ENCODE measurements at places on chromosomes 16 and 17. TPM values are rescaled to one million over a fixed set of nuclear protein-coding genes. Genes with fewer than 3 reads are reported as not detected.

Gene PIRT
- total RNA-seq, result not detected

GRCh38 chr17:29138971-29139691, 41.1 kb downstream of the MYO18A start:
- no peaks in the 10 kb centered on the region for H3K27me3 ChIP-seq
- no peak overlapping the region for H3K27ac ChIP-seq
- H3K4me1 ChIP-seq, result peaks cover 34% of the 10 kb centered on the region
- H3K36me3 ChIP-seq, result no peaks in the 10 kb centered on the region

Gene ERCC4
- 5.4 TPM for total RNA-seq

Gene RASL10B
- total RNA-seq, result 23.1 TPM

DNA sequence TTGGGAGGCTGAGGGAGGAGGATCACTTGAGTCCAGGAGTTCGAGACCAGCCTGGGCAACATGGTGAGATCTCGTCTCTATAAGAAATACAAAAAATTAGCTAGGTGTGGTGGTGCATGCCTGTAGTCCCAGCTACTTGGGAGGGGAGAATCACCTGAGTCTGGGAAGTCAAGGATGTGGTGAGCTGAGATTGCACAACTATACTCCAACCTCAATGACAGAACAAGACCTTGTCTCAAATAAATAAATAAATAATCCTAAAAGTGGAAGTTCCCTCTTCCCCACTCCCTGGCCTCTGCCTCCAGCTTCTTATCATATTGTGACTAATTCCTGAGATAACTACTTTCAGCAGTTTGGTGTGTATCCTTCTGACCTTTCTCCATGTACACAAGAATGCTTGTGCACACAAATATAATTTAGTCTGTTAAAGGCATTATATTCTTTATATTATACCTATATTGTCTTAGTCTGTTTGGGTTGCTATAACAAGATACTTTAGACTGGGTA, 23.5 kb upstream of the DNAJA2 start:
- no peak overlapping the region for H3K4me3 ChIP-seq
- H3K27ac ChIP-seq, result no peak overlapping the region
- no peaks in the 10 kb centered on the region for H3K4me1 ChIP-seq
- no peaks in the 10 kb centered on the region for H3K27me3 ChIP-seq
- no peak for DNase-seq

DNA sequence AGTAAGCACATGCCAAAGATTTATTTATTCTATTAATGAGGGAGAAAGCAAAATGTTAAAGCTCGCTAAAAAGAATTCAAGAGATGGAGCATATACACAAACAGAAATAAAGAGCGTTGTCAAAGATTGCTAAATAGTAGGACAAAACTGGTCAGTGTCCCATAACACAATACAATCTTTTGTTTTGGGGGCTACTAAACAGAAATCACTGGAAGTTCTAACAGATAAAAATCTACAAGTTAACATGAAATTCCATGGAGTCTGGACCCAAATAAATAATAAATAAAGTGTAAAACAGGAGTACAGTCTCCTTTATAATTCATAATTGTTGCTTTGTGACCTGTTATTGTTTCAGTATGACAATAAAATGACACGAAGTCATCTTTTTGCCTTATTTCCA, 115.2 kb upstream of the CNTNAP4 start:
- no peaks in the 10 kb centered on the region for H3K36me3 ChIP-seq
- H3K4me3 ChIP-seq, result no peak overlapping the region
- H3K27ac ChIP-seq, result no peak overlapping the region
- no peaks in the 10 kb centered on the region for H3K4me1 ChIP-seq
- no peak for DNase-seq
- no peaks in the 10 kb centered on the region for H3K27me3 ChIP-seq

DNA sequence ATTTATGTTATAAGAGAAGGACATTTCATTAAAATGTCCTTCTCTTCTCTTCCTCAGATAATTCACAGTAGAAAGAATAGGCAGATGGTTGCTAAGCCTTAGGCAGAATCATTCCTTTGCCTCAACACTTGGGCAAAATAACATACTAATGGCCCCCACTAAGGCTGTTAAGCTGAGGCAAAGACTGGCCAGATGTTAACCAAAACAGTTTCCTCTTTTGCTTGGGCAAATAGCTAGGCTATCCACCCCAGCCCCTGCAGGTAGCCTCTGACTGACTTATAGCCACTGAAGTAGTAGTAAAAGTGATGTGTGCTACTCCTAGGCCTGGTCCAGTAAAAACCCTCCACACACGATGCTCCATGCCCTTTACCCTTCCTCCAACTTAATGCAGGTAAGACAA, 55.2 kb downstream of the SPAG9 start:
- no peak overlapping the region for H3K4me3 ChIP-seq
- H3K36me3 ChIP-seq, result no peaks in the 10 kb centered on the region
- no peak for DNase-seq
- H3K27ac ChIP-seq, result no peak overlapping the region
- no peaks in the 10 kb centered on the region for H3K27me3 ChIP-seq

Gene TNFSF13
- total RNA-seq, result 1.5 TPM

Gene KRT24
- total RNA-seq, result not detected

Gene CPNE7
- 18.4 TPM for total RNA-seq

Data from GM23338 (cell line).